ENCODE measurements at places on chromosomes 13 and 19. TPM values are rescaled to one million over a fixed set of nuclear protein-coding genes. Genes with fewer than 3 reads are reported as not detected.

The ADM5 gene
- 0.41 TPM for total RNA-seq

The CATSPERD gene
- not detected for total RNA-seq

The CDX2 gene
- 199 TPM for total RNA-seq

The GAPDHS gene
- total RNA-seq = not detected

The ZNF208 gene
- total RNA-seq = 1.8 TPM

The TEX29 gene
- total RNA-seq = not detected

DNA sequence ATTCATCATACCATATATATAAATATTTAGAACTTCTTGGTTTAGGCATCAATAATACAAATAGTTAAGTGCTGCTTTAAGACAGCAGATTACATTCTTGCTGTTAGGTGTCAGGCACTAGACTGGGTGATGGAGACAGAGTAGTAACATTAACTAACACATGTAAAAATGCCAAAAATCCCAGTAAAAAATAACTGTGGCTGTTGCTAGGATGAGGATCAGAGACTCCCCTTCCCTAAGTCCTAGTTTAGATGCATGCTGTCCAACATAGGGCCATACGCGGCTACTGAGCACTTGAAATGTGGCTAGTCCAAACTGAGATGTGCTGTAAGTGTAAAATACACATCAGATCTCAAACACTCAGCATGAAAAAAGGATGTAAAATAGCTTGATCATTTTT, 94.7 kb downstream of the CDADC1 start:
- no peak overlapping the region for H3K27ac ChIP-seq
- H3K4me1 ChIP-seq = no peaks in the 10 kb centered on the region
- DNase-seq = no peak
- H3K4me3 ChIP-seq = no peak overlapping the region

- H3K4me3 ChIP-seq = no peak overlapping the region
- peaks cover 4% of the 10 kb centered on the region for H3K27me3 ChIP-seq
- no peak overlapping the region for H3K27ac ChIP-seq
- H3K36me3 ChIP-seq = no peaks in the 10 kb centered on the region
- H3K4me1 ChIP-seq = no peaks in the 10 kb centered on the region
These were observed 13.4 kb upstream of the SIGLEC12 start for GRCh38 chr19:51514866-51515481.

DNA sequence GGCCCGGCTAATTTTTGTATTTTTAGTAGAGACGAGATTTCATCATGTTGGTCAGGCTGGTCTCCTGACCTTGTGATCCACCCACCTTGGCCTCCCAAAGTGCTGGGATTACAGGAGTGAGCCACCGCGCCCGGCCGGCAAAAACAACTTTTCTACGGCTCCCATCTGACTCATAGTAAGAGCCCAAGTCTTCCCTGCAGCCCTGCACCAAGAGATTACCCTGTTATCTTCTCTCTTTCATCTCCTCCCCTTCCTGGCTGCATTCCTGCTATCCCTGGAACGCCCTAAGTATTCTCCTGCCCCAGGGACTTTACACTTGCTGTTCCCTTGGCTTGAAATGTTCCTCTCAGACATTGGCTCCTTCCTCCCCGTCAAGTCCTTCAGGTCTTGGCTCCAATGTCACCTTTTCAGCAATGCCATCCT, 6.6 kb downstream of the AP2S1 start:
- no peak for DNase-seq
- H3K27me3 ChIP-seq = no peaks in the 10 kb centered on the region
- H3K4me3 ChIP-seq = no peak overlapping the region
- no peak overlapping the region for H3K27ac ChIP-seq
- H3K36me3 ChIP-seq = no peaks in the 10 kb centered on the region

- no peaks in the 10 kb centered on the region for H3K27me3 ChIP-seq
- H3K36me3 ChIP-seq = peaks cover 4% of the 10 kb centered on the region
- peaks cover 24% of the 10 kb centered on the region for H3K4me1 ChIP-seq
- no peak for DNase-seq
These were observed 1.9 kb downstream of the TBC1D17 start for GRCh38 chr19:49879243-49879963.

- DNase-seq = no peak
- H3K4me1 ChIP-seq = peaks cover 12% of the 10 kb centered on the region
- peaks cover 33% of the 10 kb centered on the region for H3K27me3 ChIP-seq
- no peaks in the 10 kb centered on the region for H3K36me3 ChIP-seq
- H3K4me3 ChIP-seq = no peak overlapping the region
- H3K27ac ChIP-seq = no peak overlapping the region
These were observed 3.8 kb upstream of the KLC3 start for GRCh38 chr19:45336696-45337251.

- peaks cover 6% of the 10 kb centered on the region for H3K4me1 ChIP-seq
- no peaks in the 10 kb centered on the region for H3K36me3 ChIP-seq
- peaks cover 12% of the 10 kb centered on the region for H3K27me3 ChIP-seq
These were observed 30.3 kb downstream of the ADPRHL1 start for GRCh38 chr13:113422807-113423519.

GRCh38 chr19:42370068-42370520, 20.0 kb downstream of the CNFN start:
- no peaks in the 10 kb centered on the region for H3K27me3 ChIP-seq
- H3K27ac ChIP-seq = no peak overlapping the region
- DNase-seq = no peak

GRCh38 chr13:97478247-97478646, 44.3 kb downstream of the RAP2A start:
- no peak overlapping the region for H3K27ac ChIP-seq
- no peaks in the 10 kb centered on the region for H3K4me1 ChIP-seq
- H3K36me3 ChIP-seq = no peaks in the 10 kb centered on the region
- no peak for DNase-seq

- H3K27me3 ChIP-seq = no peaks in the 10 kb centered on the region
- H3K36me3 ChIP-seq = no peaks in the 10 kb centered on the region
- no peak overlapping the region for H3K27ac ChIP-seq
- H3K4me1 ChIP-seq = no peaks in the 10 kb centered on the region
These were observed 215.7 kb downstream of the KATNAL1 start for GRCh38 chr13:30091691-30092090.

- DNase-seq = no peak
- no peak overlapping the region for H3K4me3 ChIP-seq
- no peaks in the 10 kb centered on the region for H3K4me1 ChIP-seq
- H3K36me3 ChIP-seq = no peaks in the 10 kb centered on the region
- H3K27me3 ChIP-seq = no peaks in the 10 kb centered on the region
These were observed 15.2 kb upstream of the ELAVL1 start for GRCh38 chr19:8020681-8021080.

DNA sequence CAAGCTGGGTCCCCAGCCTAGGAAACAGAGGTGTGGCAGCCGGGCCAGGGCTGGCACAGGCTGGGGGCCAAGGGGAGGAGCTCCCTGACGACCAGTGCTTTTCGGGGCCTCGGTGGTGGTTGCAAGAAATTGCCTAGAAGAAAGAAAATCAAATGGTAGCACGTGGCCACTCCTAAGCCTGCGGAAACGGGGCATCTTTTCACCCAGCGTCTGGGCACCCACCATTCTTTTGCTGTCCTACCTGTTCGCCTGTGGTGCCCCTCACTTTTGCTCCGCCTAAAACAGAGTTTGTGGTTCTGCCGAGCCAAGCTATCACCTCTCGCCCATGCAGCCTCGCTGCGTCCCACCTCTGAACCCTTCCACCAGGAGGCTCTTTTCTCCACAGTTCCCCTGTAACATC, 7.1 kb upstream of the KRTDAP start:
- H3K4me1 ChIP-seq = no peaks in the 10 kb centered on the region
- no peak for DNase-seq
- no peaks in the 10 kb centered on the region for H3K36me3 ChIP-seq
- H3K27ac ChIP-seq = no peak overlapping the region

- DNase-seq = no peak
- no peak overlapping the region for H3K4me3 ChIP-seq
- H3K27ac ChIP-seq = peak overlapping the region; percentile 95
- H3K27me3 ChIP-seq = no peaks in the 10 kb centered on the region
- H3K36me3 ChIP-seq = no peaks in the 10 kb centered on the region
These were observed 1.2 kb upstream of the HIF3A start for GRCh38 chr19:46295401-46296201.

GRCh38 chr13:39012608-39013007, 22.0 kb upstream of the STOML3 start:
- no peak overlapping the region for H3K27ac ChIP-seq
- no peak overlapping the region for H3K4me3 ChIP-seq
- H3K4me1 ChIP-seq = no peaks in the 10 kb centered on the region
- no peaks in the 10 kb centered on the region for H3K27me3 ChIP-seq
- DNase-seq = no peak

- H3K27me3 ChIP-seq = no peaks in the 10 kb centered on the region
- H3K27ac ChIP-seq = no peak overlapping the region
- H3K4me1 ChIP-seq = no peaks in the 10 kb centered on the region
- no peak for DNase-seq
These were observed 28.4 kb upstream of the GPR183 start for GRCh38 chr13:99335603-99336002.

DNA sequence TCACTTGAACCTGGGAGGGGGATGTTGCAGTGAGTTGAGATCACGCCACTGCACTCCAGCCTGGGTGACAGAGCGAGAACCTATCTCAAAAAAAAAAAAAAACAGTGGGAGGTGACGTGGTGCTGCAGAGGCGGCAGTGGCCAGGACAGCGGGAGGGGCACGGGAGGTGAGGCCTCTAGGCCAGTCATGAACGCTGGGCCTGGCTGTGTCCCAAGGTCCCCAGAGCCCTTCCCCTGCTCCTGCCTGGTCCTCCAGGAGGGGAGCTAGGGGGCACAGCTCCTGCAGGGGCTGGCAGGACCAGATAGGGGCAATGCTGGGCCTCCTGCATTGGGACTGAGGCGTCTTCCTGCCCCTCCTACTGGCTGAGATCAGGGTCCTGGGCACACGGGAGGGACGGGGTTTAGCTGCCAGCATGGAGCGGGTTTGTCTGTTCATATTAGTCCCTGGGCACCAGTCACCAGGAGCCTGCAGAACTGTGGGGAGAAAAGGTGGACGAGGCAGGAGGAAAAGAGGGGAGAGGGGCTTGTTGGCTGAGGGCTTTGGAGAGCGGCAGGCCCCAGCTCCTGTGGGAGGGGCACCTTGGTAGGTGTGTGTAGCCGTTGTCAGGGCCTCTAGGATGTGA, 4.5 kb downstream of the MAP2K7 start:
- no peak for DNase-seq
- H3K36me3 ChIP-seq = peaks cover 28% of the 10 kb centered on the region
- no peak overlapping the region for H3K4me3 ChIP-seq
- no peak overlapping the region for H3K27ac ChIP-seq
- H3K27me3 ChIP-seq = no peaks in the 10 kb centered on the region

GRCh38 chr13:33259296-33259695, 26.3 kb downstream of the STARD13 start:
- DNase-seq = no peak
- no peaks in the 10 kb centered on the region for H3K27me3 ChIP-seq
- no peaks in the 10 kb centered on the region for H3K36me3 ChIP-seq
- H3K27ac ChIP-seq = peak overlapping the region; percentile 57
- peaks cover 28% of the 10 kb centered on the region for H3K4me1 ChIP-seq
- H3K4me3 ChIP-seq = no peak overlapping the region
